Bronchial epithelial cell (primary cell): ENCODE measurements at places on chromosomes 12 and 14.
A peak's percentile ranks its signal among the peaks of the same experiment; 100 is the strongest.

- no peak for DNase-seq
Observed at GRCh38 chr12:6241495-6241894, 41.3 kb downstream of the CD9 start.

GRCh38 chr12:89839444-89839843 is 130.8 kb upstream of the ATP2B1 start:
- no peak for DNase-seq

DNA sequence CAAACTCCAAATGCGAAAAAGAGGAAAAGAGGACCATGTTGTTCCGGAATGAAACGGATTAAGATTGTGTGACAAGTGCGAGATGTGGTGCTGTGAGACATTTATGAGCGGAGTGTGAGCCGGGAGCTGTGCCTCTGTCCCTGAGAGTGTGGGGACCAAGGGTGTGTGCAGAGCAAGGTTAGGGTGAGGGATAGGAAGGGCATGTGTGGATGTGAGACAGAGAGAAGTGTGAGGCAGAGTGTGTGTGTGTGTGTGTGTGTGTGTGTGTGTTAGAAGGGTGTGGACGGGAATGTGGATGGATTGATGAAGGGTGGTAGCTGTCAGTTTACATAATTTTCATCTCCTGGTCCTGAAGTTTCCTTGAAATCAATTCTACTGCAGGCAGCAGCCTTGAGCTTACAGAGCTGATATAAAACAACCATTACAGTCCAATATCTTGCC is 4.3 kb upstream of the OTX2 start:
- no peak for DNase-seq

GRCh38 chr14:31127690-31128089 is 79.9 kb downstream of the HECTD1 start:
- DNase-seq = no peak

DNA sequence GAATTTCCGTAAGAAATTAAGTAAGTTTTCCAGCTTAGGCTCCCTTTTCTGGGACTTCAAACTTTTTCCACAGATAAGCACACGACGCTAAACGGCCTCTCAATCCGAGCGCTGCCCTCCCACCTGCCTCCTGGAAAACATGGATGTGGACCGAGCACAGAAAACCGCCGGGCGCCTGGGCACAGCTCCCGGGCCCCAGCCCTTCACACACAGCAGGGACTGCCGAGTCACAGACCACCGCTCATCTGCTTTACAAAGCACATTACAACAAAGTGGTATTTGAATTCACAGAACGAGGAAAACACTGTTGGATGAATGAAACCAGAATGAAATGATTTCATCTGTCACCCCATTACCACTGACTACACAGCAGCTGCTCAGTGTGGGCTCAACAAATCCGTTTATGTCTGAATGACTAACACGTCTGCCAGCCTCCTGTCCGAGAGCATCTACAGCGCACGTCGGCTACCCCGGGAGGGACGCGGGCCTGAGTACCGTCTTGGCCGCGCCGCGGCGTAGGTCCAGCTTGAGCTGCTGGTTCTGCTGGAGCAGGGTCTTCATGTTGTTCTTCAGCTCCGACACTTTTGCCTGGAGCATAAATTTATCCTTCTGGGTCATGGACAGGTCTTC is 13.1 kb upstream of the ANKLE2 start:
- no peak for DNase-seq

DNA sequence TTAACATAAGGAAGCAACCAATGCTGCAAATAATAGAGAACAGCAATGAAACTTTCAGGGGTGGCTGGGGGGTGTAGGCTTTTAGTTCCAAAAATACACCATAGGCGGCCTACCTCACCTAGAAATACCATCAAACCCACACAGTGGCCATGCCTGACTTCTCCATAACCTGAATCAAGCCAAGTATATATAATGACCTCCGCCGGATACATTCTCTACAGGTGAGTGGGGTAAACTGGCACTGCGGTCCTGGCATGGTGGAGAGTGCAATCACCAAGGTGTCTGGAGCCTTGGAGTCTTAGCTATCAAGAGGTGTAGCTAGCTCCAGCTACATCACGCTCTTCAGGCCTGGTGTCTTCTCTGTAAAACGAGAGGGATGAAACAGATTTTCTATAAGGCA is 1.2 kb downstream of the ZBTB25 start:
- DNase-seq = no peak

- DNase-seq = peak; percentile 79
Observed at GRCh38 chr12:132030367-132031038, 80.8 kb downstream of the EP400 start.

DNA sequence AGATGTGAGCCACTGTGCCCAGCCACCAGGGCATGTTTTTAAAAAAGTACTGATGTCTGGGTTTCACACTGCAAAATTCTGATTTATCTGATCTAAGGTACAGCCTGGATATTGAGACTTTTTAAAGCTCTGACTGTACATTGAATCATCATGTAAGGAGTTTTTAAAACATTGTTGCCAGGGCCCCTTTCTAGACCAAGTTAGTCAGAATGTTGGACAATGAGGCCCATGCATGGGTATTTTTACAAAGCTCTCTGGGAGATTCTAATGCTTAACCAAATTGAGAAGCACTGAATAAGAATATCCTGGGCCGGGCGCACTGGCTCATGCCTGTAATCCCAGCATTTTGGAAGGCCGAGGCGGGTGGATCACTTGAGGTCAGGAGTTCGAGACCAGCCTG is 16.7 kb downstream of the TMEM19 start:
- peak; percentile 30 for DNase-seq

GRCh38 chr12:109461846-109462756 is 15.0 kb downstream of the KCTD10 start:
- DNase-seq = peak; percentile 82

GRCh38 chr12:131907379-131908091 is 13.1 kb downstream of the ULK1 start:
- no peak for DNase-seq

GRCh38 chr12:56324206-56324605 is 8.4 kb upstream of the CNPY2 start:
- no peak for DNase-seq

GRCh38 chr12:88390811-88391210 is 189.5 kb downstream of the KITLG start:
- no peak for DNase-seq

DNA sequence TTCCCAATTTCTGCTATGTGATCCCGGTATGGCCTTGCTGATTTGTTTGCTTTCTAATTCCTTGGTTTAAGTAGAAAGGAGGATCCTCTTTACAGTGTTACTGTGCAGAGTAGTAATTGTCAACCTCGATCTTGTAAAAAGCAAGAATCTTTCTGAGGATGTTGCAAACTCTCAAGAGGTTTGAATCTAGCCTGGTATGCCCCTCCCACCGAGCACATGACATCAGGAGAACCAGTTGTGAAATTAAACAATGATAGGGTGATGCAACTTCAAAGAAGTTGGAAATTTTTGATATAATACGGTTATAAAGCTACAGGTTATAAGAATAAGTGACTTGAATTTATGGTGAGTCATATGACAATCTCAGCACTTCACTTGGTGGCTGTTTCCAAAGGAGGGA is 35.0 kb upstream of the FUT8 start:
- DNase-seq = no peak

GRCh38 chr14:50812180-50812579 is 18.8 kb downstream of the NIN start:
- no peak for DNase-seq

- peak; percentile 84 for DNase-seq
Observed at GRCh38 chr12:71694099-71694820, 8.4 kb downstream of the TMEM19 start.

GRCh38 chr14:81153187-81153586 is 67.6 kb downstream of the GTF2A1 start:
- DNase-seq = no peak

DNA sequence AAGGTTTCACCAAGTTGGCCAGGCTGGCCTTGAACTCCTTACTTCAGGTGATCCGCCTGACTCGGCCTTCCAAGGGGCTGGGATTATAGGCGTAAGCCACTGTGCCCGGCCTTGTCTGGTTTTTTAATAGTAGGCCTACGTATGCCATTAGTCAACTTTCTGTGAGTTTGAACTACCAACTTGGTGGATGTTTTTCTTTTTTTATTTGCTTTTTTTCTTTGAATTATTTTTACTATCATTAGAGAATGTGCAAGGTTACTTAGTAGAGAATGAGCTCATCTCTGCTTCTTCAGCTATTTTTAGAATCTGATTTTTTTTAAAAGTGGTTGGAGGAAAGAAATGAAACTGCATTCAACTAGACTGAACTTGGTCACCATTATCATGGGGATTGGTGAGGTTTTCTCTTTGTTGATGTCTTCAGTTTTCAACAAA is 51.4 kb downstream of the HMGA2 start:
- DNase-seq = no peak

DNA sequence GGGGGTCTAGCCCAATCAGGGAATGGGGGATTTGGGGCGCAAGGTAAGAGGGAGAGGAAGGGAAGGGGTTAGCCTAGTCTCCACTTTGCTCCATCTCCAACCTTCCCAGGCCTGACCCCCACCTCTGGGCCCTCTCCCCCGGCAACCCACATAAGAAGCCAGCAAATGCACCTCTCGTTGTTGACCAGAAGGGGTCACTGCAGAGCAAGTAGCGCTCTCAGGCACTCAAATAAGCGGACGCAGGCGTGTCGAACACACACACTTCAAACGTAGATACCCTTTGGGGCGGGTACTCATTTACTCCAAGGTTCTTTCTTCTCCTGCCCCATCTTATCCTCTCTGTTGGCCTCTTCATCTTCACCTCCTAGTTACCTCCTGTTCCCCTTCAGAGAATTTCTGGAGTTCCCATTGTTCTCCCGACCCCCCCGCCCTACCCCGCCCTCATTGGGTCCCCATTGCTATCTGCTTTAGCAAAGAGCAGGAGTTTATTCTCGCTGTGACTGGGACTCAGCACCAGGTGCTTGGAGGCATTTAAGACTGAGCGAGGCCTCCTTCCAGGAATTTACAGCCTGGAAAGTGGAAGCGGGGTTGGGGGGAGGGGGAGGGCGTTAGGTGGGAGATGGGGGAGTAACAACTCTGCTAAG is 1.5 kb upstream of the SRRM4 start:
- DNase-seq = peak; percentile 45

GRCh38 chr14:54140551-54140950 is 183.9 kb upstream of the BMP4 start:
- no peak for DNase-seq

DNA sequence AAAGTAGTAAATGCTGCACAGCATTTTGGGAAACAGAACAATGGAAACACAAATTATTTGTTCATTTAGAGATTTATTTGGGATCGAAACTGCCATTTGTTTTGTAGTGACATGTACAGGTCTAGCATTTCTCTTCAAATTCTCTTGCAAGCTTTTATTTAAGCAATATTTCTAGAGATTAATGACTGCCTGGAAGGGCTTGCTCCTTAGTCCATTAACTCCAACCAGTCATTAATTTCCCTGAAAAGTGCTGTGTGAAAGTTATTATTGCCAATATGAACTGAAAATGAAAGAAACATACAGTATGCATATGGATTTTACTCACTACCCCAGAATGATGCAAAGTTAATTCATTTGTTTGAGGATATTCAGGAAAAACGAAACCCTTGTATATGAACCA is 1349.6 kb upstream of the FLRT2 start:
- no peak for DNase-seq

- DNase-seq = peak; percentile 94
Observed at GRCh38 chr14:71371711-71372396, 464.6 kb downstream of the PCNX1 start.

DNA sequence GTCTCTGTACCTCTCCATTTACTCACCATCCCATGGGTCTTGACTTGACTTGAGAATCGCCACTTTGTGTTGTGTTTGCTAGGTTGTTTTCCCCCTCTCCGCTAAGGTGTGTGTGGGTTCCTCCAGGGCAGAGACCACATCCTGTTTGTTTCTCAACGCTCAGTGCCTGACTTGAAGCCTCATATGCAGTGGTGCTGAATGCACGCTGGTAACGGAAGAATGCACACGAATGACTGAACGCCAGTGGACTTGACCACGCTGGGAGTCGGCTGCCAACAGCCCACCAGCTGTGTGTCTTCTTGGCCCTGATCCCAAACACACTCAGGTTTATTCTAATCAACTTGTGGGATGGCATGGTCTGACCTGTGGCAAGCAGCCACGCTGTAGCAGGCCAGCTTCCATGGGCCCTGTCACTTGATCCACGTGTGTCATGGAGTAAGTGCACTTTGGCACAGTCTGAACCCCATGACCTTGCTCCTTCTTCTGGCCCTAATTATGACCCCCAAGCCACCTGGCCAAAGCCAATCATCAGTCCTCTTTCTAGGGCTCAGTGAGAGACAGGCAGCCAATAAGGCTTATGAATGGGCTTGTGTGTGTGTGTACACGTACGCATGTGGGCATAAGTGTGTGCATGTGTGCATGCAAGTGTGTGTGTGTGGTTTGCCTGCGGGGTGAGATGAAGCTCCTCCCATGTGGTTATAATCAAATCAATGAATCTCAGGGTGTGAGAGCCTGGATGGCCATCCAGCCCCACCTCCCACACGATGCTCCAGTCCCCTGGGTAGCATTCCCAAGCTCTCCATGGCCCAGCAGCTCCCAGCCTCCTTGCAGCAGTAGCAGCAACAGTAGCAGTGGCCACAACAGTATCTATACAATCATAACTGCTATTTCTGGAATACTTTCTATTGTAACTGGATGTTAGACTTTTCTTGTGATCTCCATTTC is 6.4 kb upstream of the TC2N start:
- peak; percentile 79 for DNase-seq

DNA sequence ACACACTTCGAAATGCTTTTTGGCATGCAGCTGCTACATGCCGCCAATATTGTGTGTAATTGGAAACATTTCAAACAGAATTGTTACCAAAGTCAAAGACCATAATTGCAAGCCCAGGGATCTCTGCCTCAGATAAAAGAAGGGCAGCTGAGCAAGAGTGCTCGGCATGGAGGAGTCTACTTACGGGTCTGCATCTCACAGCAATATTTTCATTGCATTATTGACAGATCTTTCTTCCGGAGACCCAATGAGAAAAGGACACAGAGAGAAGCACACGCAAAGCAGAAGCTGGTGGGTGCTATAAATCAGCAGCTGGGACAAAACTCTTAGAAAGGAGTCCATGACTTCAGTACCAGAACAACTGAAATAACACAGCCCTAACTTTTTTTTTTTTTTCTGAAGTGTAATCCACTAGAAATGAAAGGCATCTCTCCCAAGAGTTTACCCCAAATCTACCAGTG is 4.9 kb downstream of the PRICKLE1 start:
- no peak for DNase-seq

DNA sequence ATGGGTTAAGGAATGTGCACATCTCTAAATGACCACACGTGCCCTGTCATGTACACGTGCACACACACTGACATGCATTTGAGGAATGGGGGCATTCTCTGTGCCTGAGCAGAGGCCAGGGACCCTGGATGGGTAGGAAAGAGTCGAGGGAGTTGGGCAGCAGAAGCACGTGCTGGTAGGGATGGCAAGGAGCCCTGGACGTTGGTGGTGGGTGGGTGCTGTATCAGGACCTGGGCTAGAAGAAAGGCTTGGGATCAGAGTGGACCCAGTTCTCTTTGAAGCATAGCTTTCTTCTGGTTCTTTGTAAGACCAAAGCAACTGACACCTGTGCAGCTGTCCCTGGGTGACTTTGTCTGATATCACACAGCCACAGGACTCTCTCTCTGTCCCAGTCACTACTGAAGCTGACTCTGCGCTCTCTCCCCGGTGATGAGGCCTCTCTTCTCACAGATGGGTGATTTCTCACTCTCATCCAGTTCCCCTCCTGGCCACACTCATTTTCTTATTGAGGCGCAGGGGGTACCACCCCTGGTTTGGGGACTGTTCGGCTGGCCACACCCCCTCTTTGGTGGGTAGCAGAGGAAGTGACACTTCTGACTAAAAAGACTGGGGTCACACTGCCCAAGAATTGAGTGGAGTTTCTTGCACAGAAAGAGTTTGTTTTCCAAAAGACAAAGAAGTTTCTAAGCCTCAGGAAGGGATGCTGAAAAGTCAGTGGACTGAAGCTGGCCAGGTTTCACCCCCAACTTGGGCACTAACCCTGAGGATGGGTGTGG is 171.7 kb upstream of the RTL1 start:
- no peak for DNase-seq
